H7 (cell line): ENCODE measurements at places on chromosomes 16 and 17. TPM values are rescaled to one million over a fixed set of nuclear protein-coding genes. Genes with fewer than 3 reads are reported as not detected.

DNA sequence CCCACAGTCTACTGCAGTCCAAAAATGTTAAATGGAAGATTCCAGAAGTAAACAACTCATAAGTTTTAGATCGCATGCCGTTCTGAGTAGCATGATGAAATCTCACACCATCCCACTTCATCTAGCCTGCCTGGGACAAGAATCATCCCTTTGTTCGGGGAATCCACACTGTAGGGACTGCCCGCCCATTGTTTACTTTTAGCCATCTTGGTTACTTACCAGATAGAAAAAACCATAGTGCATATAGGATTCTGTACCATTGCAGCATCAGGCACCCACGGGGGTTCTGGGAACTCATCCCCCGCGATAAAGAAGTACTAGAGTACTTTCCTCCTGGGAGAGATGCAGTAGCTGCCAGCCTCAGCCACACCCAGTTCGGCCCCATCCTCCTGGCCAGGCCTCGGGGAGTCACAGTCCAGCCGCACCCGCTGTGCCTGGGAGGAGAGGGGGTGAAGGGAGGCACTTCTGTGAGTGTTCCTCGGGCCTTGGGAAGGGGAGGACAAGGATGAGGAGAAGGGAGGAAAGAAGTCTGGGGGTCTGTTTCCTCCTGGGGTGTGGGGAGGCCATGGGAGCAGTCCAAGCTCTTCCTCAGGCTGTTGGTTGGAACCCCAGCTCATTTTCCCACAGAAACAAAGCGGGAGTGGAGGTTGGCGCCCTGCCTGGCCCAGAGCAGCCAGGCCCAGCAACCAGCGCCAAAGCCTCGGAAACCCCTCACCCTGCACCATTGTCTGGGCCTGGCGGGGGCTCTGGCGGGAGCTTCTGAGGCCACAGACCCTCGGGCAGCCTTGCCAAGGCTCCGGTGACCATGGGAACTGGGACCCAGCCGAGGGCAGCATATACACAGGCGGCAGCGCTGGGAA is 8.9 kb downstream of the TRIM47 start:
- DNase-seq: peak; percentile 61

DNA sequence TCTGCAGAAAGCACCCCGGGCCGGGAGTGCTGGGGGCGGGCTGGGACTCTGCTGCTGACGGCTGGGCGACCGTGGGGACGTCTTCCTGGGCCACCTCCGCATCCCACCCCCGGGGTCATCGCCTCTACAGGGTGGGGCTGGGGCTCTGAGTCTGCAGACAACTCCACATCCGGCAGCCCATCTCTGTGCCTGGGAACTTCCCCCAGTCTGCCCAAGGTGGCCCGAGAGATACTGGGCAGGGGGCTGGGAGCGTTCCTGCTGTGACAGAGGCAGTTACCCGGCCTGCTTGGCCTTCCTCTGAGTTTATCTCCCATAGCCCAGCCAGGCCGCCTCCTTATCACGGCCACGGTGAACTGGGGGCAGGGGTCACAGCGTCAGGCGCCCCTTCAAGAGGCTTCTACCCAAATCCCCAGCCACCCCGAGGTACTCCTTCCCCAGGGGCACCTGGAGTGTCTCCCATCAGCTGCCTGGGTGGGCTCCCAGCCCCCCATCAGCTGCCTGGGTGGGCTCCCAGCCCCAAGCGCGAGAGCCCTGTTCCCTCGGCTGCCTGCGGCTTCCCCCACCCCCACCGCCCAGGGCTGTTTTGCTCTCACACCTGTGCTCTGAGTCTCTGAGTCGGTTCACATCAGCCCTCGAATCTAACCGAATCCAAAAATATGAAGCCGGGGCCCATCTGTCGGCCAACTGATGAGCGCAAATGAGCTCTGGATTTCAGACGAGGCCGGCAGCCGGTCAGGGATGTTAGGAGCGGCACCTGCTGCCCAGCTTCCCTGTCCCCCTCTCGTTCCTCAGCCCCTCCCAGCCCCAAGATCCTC is 15.6 kb upstream of the CBFA2T3 start:
- DNase-seq: peak; percentile 76

The PDPK1 gene
- 11.4 and 21.7 TPM in 2 replicates for total RNA-seq

The PRR35 gene
- total RNA-seq: 0.28 and 0.85 TPM in 2 replicates

The LCMT1 gene
- total RNA-seq: 32.5 and 37.6 TPM in 2 replicates

DNA sequence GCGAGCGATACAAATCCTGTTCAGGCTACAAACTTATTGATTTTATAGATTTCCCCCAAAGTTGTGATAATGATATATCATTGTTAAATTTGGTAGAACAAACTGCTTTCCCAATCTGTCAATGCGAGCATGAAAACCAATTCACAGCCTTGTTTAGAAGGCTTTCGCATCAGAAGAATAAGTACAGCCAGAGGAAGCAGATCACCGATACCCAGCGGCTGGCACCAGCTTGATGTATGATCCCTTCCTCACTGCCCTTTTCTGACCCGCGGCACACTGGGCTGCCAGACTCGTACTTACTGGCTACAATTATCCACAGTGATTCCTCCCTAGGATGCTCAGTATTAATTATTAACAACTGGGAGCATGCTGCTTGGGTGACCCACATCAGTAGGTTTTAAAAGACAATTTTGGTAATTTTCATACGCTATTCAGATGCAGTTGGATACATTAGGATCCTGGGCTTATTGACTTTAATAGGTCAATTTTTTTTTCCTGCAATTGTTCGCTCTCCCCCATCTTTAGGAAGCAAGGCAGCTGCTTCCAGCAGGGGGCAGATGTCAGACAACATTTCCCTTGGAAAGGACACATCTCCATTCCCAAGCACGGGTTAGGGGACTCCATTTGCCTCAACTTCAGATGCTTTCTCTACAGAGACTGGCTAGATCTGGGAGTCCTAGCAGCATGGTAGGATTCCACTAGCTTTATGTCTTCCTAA is 582.7 kb upstream of the PSMD7 start:
- peak; percentile 45 for DNase-seq

DNA sequence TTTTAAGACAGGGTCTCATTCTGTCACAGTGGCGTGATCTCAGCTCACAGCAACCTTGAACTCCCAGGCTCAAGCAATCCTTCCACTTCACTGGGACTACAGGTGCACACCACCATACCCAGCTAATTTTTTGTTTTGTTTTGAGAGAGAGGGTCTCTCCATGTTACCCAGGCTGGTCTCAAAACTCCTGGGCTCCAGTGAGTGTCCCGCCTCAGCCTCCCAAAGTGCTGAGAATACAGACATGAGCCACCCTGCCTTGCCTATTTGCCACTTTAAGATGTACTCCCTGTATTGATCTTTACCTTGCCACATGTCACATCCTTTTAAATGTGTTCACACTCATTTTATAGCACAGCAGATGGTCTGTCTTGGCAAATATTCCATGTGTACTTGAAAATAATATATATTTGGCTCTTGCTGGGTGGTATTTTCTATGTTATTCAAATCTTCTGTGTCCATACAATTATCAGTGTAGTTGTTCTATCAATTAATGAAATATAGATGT is 50.5 kb downstream of the VMP1 start:
- no peak for DNase-seq

The ABCA6 gene
- not detected in 2 replicates for total RNA-seq

DNA sequence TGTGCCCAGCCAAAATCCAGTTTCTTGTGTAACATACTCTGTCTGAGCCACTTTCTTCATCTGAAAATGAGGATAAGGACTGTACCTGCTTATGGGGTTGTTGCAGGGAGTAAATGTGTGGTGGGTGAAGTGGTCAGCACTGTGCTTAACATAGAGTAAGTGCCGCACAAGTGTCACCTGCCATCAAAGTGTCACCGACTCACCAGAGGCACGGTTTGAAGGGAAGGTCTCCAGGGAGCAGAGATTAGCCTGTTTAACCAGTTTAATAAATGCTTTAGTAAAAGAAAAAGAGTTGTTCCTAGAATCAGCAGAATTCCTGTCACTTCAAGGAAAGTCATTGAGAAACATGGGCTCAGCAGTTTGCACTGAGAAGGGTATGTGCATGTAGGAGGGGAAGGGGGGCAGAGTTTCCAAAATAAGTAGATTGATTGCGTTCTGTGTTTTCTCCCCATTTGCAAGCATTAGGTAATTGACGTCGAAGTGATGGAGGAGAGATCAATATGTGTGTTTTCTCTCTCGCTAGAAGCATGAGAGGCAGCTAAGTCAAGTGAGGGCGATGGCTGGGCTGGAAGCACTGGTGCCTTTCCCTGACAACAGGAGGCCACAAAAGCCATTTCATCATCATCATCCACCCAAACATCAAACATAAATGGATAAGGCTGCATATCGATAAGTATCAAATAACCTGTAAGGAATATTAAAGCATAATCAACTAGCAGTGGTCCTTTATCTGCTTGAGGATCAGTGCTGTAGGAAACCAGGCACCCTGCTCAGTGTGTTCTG is 19.1 kb downstream of the FAM20A start:
- DNase-seq: no peak

DNA sequence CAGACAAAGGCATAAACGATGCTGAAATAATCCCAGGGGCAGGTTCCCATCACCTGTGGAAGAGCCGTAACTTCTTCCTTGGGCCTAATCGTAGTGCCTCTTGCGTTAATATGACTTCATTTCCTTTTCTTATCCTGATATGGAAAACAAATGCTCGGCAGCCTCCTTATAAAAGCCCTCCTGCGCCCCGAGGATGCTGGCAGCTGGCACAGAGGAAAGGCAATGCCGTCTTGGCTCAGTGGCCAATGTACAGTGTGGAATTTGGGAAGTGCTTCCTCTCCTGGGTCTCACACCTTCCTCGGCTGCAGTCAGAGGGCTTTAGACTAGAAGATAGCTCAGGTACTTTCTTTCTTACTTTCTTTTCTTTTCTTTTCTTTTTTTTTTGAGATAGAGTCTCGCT is 3.4 kb downstream of the SCN4A start:
- DNase-seq: no peak

GRCh38 chr17:62562656-62563055 is 64.8 kb upstream of the MRC2 start:
- no peak for DNase-seq

- no peak for DNase-seq
Measured at GRCh38 chr16:52254746-52255145, 292.2 kb downstream of the TOX3 start.

The ENDOV gene
- total RNA-seq: 17.1 and 26.0 TPM in 2 replicates

The RHBDF1 gene
- 38.2 and 42.5 TPM in 2 replicates for total RNA-seq

- DNase-seq: no peak
Measured at GRCh38 chr17:2897605-2898004, 101.4 kb downstream of the RAP1GAP2 start.

DNA sequence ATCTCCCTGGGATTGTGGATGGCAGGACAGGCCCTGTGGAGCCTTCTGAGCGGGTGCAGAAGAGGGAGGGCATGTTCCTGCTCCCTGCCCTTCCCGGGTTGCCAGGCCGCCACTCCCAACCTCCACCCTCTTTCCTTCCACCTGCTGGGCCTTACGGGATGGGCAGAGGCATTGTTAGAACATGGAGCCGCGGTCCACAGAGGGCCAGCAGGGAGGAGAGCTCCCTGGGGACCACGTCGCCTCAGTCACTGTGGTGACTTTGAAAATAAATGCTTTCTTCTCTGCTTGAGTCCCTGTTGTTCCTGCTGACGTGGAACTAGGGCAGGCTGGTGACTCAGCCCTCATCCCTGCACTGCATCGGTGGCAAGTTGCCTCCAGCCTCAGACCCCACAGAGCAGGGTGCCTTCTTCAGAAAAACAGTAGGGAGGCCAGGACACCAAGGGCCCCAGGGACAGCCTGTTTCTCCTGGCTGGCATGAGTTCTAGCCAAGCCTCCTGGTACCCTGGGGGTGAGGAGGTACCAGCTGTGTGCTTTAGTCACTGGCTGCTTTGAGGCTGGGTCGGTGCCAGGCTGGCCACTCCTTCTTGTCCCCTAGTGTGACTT is 224.9 kb downstream of the SEC14L1 start:
- DNase-seq: peak; percentile 47

- no peak for DNase-seq
Measured at GRCh38 chr16:79316004-79316458, 284.5 kb downstream of the MAF start.

DNA sequence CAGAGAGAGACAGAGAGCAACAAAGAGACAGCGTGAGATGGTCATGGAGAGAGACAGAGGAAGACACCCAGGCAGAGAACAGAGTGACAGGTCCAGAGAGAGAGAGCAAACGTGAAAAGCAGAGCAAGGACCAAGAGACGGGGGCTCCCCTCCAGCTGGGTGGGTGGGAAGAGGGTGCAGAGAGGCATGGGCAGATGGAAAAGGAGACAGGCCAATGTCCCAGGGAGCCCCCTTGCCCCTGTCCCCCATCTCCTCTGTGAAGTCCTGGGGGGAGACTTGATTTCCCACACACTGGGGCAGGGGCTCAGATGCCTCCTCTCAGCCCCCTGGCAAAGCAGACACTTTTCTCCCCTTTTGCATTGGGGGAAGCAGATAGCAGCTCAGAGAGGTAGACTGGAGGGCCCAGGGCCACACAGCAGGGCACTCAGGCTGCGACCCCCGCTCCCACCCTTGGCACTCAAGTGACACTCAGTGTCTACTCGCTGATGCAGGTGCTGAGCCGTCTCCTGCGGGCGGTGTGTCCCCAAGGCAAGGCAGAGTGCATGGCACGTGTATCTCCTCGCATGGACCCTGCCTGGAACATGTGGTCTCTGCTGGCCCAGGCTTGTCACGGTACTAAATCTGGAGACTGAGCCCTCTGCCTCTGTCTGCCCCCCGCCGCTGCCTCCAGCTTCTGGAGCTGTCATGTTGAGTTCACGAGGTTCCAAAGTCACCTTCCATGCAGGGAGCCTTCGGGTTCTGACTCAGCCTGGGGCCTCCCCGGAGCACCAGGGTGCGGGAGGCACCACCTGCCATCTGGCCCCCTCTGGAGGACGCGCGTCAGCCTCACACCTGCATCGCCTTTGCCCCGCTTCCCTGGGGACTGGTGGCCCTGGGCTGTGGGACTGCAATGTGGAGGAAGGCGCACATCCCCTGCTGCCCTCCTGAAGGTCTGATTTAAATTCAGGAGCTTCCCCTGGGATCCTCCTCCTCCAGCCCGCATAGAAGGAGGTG is 215.9 kb upstream of the GSE1 start:
- DNase-seq: peak; percentile 77

DNA sequence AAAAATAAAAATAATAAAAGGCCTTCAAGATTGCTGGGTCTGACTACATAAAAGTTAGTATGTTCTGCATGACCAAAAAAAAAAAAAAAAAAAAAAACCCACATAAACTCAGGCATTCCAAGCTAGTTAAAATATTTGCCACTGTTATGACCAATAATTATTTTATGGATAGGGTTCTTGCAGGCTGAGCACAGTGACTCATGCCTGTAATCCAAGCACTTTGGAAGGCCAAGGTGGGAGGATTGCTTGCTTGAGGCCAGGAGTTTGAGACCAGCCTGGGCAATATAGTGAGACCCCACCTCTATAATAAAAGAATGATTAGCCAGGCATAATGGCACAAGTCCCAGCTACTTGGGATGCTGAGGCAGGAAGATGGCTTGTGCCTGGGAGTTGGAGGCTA is 8.1 kb downstream of the SCNN1B start:
- DNase-seq: no peak

The C17orf78 gene
- not detected in 2 replicates for total RNA-seq

The CD300A gene
- total RNA-seq: 0.07 and 0.48 TPM in 2 replicates

The NACA2 gene
- not detected in 2 replicates for total RNA-seq

DNA sequence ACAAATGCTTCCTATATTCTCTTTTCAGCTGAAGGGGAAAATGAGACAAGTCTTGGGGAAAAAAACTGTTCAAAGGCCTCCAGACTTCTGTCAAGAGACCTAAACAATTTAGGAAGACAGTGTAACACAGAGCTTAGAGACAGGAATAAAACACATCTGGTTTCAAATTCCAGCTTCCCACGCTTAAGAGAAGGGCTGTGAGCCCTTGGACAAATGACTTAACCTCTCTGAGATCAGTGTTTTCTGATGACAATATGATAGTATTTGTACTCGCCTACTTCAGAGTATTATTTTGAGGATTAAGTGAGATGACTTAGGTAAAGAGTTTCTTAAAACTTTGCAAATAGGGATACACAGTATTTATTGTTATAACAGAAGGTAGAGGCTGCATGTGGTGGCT is 29.5 kb downstream of the SMURF2 start:
- no peak for DNase-seq

- no peak for DNase-seq
Measured at GRCh38 chr16:48295488-48296281, 48.3 kb upstream of the ABCC11 start.
